ENCODE measurements at places on chromosomes 1 and 21.

DNA sequence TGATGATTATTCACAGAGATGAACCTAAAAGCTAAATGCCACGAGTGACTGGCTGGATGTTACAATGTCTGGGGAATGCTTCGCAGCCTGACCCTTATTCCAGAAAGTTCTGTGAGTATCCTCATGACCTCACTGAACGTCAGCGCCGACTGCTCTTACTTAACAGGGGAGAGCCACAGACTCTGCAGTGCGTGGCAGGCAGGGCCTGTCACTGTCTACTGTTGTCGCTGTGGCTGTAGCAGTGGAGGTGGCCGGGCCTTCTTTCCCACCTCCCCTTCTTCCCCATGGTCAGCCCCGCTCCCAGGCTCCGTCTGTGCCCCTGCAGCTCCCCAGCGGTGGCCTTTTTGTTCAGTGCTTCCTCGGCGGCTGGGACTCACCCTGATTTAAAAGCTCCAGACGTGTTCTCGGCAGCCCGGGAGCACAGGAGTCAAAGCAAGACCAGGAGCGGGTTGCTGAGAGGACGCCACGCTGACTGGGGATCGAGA, 52.2 kb upstream of the TARBP1 start:
- no peak for DNase-seq

DNA sequence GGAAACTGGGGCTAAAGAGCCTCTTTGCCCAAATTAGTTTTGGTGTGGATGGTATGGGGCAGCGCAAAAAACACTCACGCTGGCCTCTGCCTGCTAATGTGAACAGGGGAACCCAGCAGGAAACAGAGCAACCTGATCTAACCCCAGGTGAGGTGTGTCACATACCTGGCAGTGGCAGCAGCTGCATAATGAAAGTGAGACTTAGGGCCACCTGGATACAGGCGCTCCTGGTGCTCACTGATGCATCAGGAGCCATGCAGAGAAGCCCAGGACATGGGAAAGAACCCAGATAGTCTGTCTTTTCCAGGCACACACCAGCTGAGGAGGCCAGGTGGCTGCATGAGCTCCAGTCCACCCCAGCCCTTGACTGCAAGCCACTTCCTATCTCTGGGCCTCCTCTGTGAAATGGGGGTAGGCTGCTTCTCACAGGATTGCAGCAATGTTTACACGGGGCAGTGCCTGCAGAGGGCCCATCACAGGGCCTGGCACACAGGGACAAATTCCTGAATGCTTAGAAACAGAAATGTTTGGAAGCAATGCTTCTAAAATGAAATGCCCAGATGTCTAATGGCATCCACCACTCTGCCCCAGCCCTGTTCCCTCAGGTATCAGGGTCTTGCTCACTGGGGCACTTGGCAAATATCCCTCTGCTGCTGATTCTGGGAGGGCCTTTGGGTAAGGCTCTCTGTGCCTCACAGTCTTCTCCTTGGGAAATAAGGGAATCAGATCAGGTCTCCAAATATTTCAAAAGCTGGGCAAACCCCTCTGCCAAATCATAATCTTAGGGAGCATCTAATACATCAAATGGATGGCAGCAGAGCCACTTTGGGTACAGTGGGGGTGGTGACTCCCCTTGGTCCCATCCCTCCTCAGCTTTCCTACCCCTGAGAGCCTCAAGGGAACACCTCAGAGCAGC, 19.9 kb downstream of the DHCR24 start:
- DNase-seq = no peak

DNA sequence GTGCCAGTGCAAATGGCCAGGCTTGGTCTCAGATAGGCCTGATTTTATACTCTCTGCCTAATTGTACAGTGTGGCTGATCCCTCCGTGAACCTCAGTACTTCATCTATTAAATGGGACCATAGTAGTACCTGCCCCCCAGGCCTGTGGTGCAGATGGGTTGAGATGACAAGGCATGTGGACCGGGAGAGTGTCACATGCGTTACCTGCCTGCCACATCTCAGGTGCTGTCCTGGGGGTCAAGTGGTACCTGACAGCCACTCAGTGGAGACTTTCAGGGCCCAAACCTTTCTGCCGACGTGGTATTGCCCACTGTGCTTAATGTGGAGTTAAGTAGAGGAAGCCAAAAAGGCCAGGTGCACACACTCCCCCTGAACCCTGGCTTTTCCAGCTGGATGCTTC, 197.3 kb downstream of the FOXD2 start:
- DNase-seq = no peak

DNA sequence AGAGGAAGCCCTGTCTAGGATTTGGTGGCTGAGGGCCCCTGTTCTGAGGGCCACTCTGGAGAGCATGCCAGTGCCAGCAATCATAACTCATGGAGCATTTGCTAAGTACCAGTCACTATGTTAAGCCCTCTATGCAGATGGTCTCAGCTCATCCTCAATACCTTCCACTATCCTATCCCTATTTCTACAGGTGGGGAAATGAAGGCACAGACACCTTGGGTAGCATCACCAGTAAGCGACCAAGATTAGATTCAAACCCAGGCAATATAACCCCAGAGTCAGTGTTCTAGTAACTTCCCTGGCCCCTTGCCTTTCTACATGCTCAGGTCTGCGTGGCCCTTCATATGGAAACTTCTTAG, 7.9 kb upstream of the NBPF1 start:
- no peak for DNase-seq

GRCh38 chr1:99737016-99737415, 29.4 kb downstream of the FRRS1 start:
- no peak for DNase-seq

DNA sequence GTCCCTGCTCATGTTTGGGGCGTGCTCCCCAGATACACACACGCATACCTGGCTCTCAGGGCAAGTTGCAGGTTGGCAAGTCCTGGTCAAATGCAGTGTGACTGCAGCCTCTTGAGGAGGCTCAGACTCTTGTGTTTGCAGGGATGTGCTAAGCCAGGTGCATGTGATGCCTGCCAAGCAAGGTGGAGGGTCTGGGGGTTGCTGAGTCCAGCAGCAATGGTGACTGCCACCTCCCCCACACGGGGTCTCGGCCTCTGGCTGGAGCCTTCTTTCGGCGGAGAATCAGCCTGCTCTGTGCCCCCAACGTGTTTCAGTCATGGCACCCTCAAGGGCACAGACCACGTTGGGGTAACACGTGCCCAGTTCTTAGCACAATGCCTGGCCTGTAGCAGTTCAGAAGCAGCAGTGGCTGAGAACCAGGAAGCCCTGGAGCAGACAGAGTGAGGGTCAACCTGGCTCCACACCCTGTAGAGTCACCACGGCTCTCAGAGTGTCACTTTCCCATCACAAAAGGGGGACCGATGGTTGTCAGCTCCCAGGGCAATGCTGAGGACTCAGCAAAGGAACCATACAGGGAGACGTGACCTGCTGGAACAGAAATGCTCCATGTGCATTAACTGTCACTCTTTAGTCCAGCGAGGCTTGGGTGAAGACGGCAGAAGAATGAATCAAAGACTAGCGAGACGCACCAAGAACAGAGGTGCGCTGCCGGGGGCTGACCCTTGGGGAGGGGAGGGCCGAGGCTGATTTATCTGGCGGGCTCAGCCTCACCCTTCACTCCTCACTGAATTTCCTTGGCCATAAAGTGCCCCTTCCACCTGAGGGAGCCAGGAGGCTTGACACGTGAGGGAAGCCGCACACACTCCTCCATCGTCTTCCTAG, 109.0 kb downstream of the PGBD5 start:
- no peak for DNase-seq

DNA sequence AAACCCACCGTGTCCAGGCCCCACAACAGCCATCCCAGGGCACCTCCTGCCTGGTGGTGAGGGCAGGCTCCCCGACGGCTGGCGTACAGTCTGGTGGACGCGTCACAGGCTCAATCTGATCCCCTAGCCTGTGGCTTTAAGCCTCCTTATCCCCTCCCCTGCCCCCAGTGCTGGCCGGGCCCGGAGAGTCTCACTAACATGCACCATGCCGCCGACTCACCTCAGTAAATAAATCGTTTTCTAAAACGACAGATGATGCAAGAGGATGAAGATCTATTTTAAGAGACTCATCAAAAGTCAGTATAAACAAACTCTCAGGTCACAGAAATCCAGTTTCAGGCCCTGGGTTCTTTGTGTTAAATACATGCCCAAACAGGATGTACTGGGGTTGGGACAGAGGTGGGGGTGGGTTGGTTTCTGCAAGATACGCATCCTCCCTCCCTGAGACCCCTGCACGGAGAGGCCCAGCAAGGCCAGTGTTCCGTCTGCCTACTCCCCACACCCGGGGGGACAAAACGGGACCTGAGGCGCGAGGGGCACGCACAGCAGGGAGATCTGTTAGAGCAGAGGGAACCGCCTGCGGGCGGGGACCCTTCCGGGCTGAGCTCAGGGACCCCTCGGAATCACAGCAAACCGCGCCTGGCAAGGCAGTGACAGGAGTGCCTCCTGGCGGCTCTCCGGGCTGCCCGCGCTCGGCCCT, 3.1 kb downstream of the PANK4 start:
- no peak for DNase-seq

- no peak for DNase-seq
These were observed 54.3 kb upstream of the TARBP1 start for GRCh38 chr1:234533034-234533891.

GRCh38 chr1:229380536-229381160, 37.8 kb upstream of the CCSAP start:
- DNase-seq = no peak
